ENCODE measurements at places on chromosomes 4 and X.

- DNase-seq: no peak
These were observed 178.6 kb downstream of the ZNF674 start for GRCh38 chrX:46366381-46367207.

DNA sequence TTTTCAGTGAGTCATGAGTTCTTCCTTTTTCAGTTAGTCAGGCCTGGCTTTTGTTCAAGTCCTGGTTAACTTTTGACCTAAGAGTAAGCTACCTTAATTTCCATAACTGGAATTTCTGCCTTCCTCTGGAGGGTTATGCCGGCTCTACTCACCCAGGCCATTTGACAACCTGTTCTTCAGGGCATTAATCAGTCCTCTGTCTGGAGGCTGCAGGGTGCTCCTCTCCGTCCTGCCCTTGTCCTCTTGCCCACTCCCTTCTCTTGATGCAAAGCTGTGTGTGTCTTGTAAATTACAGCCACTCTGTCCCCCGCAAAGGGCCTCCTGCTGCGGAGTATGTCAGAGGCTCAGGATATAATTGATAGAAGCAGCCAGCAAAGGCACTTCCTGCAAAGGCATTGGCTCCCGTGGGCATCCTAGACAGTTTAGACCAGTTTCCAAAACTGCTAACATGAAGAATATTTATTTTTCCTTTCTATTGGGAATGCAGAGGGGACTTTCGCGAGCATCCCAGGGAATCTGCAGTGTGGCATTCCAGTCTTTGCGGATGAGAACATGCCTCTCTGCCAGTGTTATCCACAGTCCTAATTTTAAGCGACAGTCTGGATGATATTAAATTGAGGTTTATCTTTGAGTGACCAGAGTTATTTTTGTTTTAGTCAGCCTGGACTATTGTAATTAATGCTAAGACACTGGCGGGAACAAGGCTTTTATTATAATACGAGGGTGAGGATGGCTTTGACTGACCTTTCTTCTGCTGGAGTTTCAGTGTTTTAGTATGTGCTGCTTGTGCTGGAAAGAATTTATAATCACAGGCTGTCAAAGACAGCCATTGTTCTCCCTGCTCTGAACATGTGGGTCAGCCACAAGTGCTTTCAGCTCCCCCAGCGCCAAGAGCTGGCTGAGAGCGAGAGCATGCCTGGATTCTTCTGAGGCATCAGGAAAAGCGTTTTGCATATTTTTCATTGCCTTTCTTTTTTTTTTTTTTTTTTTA, 74.2 kb downstream of the LIMCH1 start:
- DNase-seq: no peak

- DNase-seq: no peak
These were observed 46.9 kb downstream of the SUPT20HL2 start for GRCh38 chrX:24266996-24267395.

DNA sequence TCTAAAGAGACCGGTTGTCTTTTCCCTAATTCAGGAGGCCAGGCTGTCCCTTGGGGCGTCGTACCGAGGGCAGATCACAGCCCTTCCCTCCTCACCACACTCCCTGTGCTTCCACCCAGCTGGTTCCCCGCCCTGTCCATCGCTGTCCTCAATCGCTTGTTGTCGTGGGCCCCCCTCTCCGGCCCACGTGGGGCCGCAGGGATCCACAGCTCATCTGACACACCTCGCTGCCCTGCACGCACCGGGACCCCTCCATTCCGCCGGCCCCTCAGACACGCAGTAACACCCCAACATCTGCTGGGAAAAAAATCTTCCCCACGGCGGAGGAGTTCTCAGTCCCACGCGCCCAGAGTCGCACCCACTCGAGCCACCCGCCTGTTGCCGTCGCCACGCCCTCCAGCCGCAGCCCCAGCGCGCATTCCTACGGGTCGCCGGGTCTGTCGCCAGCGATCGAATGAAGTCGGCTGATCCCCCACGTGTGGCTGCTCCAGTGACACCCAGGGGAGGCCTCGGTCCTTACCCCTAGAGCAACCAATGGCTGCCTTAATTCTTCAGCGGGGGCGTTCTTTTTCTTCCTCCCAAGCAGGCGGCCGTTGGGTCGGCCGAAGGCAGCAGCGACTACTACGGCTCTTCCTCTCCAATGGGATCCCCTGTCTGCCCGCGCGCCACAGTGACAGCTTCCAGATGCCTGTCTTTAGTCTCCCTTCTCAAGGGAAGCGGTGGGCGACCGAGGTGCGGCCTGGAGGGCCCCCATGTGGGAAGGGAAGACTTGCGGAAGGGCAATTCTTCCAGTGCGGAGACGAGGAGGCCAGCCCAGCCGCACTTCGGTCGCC, 893 bp upstream of the SEPTIN11 start:
- DNase-seq: peak; percentile 26

- no peak for DNase-seq
These were observed 91.3 kb downstream of the MFAP3L start for GRCh38 chr4:169934794-169935429.

- DNase-seq: no peak
These were observed 17.7 kb downstream of the SEL1L3 start for GRCh38 chr4:25844961-25845712.

DNA sequence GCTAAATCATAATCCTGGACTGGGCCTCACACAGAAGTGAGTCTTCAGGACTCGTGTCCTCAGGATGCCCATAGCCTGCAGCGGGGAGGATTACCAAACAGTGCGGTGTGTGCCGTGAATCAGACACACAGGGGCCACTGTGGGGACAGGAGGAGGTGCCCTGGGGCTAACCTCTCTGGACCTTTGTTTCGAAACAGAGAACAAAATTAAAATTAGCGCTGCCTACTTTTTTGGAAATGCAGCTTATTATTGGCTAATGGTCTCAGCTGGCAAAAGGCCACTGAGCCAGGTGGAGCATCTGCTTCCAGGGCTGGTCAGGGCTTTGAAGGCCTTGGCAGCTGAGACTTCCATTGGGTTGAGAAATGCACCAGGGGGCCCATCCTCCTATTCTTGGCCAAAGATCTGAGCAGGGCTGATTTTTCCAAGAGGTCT, 236.2 kb downstream of the EVC2 start:
- no peak for DNase-seq

GRCh38 chr4:140256941-140257340, 103.0 kb upstream of the MAML3 start:
- no peak for DNase-seq

GRCh38 chr4:42655269-42655637, 1.7 kb downstream of the ATP8A1 start:
- DNase-seq: no peak

GRCh38 chr4:38688676-38689355, 24.8 kb downstream of the KLF3 start:
- DNase-seq: no peak

- DNase-seq: no peak
These were observed 411.6 kb upstream of the MAGEB18 start for GRCh38 chrX:25726539-25726938.

DNA sequence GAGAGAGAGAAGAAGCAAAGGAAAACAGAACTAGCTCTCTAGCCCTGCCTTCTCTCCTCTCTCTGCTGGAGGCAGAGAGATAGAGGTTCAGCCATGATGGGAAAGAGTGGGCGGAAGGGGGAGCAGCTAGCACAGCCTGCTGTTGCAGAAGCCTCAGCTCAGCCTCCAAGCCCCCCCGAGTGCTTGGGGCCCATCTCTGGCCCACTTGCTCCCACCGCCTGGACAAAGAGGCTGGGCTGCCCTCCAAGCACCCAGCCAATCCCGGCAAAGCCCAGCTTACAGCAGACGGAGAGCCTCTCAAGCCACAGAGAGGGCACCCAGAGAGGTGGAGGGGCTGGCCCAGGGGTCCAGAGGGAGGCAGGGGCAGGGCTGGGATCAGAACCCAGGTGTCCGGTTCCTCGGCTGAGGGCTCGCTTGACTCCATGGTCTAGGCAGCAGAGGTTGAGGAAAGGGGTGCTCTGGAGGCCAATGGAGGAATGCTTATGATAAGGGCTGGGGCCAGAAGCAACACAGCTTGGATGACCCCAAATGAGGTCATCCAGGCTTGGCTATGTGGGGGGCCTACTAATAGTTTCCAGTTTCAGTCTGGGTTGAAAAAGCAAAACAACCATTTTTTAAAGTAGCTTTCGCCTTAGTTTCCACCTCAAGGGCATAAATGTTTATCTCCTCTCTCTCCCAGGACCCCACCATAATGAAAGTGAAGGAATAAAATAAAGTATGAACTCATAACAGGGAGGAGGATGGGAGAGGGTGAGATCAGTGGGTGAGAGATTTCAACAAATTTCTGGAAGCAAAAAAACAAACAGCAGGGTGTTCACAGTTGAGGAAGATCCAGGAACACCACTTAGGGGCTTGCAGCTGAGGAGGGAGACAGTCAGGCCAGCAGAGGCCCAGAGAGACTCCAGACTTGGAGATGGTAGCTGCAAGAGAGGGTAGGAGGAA, 24.9 kb upstream of the IQSEC2 start:
- DNase-seq: no peak

DNA sequence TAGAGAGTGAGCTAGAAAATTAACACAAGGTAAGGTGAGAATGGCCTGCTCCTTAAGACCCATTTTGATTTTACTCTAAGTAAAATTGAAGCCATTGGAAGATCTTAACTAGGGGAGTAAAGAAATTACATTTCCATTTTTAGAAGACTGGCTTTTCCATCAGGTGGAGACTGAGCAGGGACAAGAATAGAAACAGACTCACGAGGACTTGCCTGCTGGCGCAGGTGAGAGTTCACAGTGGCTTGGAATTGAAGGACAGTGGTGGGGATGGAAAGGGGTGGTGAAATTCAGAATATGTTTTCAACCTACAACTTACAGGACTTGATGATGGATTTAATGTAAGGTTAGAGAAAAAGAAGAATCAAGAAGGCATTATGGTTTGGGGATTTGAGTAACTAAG, 427.4 kb downstream of the INPP4B start:
- no peak for DNase-seq

DNA sequence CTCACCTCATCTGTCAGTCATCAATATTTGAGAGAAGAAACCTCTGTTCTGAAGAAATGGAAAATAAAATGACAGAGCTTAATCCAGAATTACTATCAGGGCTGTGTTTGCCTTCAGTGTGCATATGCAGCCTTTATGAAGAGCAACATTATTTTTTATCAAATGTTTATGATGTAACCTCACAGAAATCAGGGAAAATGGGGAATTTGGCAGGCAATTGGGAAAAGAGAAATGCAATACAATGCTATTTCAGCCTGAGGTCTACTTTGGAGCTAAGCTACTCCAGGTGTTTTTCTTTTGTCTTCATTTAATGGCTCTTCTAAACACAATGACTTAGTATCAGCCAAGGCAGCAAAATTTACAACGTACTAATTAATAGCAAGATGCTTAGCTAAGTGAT, 241.1 kb upstream of the TET2 start:
- no peak for DNase-seq

GRCh38 chrX:131728295-131729145, 184.6 kb downstream of the OR13H1 start:
- DNase-seq: no peak

DNA sequence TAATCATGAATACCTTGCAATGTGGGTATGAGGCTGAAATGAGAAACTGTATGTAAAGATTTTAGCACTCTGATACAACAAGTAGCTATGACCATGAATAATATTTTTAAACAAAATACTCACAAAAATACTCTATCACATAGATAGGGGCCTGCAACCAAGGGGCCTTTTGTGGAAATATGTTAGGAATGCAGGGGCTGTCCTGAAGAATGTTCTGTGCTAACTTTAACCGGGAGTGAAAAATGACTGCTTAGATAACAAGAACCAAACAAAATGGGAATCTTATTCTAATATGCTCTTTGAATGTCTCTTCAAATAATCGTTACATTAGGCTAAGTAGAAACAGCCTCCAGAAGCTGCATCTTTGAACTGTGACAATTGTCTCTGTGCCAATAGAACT, 37.9 kb upstream of the GYPA start:
- no peak for DNase-seq

GRCh38 chrX:13741695-13742094, 7.1 kb downstream of the OFD1 start:
- DNase-seq: no peak

DNA sequence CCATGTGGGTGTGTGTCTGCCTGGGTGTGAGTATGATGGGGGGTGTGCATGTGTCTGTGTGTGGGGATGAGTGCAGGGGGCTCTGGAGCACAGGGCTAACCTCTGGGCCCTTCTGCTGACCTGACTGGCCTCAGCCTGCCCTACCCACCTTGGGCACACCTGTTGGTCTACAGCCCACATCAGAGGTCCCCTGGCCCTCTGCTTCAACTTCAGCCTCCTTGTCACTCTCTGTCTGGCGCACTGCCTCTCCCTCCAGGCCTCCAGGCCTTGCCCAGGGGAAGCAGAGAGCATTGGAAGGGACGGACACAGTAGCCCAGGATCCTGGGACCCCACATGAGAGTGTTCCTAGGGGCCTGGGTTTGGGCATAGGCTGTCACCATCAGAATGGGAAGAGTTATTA, 115.4 kb downstream of the EFNB1 start:
- no peak for DNase-seq

DNA sequence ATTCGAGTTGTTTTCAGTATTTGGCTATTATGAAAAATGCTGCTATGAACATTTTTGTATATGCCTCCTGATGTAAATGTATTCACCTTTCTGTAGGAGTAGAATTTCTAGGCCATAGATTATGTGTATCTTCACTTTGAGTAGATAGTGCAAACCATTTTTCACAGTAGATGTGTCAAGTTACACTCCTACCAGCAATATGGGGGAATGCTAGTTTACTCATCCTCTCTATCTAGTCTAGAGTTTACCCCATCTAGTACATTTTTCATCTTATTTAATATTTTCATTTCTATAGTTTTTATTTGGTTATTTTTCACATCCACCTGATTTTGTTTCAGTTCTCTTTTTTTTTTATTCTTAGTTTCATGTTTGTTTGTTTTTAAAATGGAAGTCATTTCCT, 59.0 kb downstream of the GK start:
- no peak for DNase-seq

GRCh38 chr4:183834252-183834651, 70.9 kb upstream of the STOX2 start:
- no peak for DNase-seq

- DNase-seq: no peak
These were observed 73.3 kb downstream of the NAT8L start for GRCh38 chr4:2132438-2132837.

- DNase-seq: no peak
These were observed 27.4 kb downstream of the FAM149A start for GRCh38 chr4:186131935-186132334.

DNA sequence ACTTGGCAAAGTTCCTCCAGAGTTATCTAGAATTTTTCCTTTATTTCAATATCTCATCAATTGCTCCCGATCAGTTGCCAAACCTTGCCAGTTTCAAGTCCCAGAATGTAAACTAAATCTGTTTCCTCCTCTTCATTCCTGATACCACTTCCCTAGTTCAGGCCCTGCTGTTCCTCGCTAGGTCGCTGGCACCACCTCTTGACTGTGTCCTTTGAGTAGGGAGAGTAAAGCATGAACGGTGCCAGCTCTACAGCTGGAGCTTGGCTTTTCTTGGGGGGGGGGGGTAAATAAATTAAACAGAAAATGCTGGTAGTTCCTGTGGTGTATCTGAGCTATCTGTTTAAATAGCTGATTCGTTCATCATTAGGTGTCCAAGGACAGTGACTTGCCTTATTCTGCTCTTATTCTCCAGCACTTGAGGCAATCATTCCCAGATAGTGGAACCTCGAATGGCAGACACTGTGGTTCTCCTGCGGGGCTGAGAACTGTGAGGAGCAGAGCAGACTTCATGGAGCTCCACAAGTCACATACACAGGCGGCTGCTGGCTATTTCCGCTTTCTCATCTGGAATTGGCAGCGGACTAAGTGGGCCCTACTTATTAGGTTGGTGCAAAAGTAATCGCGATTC, 168.3 kb upstream of the FAT1 start:
- DNase-seq: no peak

- DNase-seq: no peak
These were observed 14.1 kb upstream of the CD99 start for GRCh38 chrX:2676794-2677675.

GRCh38 chrX:13028871-13029636, 15.4 kb downstream of the FAM9C start:
- no peak for DNase-seq

Data from activated naive CD8-positive, alpha-beta T cell treated with anti-CD3 and anti-CD28 coated beads, Interleukin-2, amount 50 U/mL, for 16 hours (primary cell).